ENCODE measurements at places on chromosomes 12 and 14.
A peak's percentile ranks its signal among the peaks of the same experiment; 100 is the strongest.

DNA sequence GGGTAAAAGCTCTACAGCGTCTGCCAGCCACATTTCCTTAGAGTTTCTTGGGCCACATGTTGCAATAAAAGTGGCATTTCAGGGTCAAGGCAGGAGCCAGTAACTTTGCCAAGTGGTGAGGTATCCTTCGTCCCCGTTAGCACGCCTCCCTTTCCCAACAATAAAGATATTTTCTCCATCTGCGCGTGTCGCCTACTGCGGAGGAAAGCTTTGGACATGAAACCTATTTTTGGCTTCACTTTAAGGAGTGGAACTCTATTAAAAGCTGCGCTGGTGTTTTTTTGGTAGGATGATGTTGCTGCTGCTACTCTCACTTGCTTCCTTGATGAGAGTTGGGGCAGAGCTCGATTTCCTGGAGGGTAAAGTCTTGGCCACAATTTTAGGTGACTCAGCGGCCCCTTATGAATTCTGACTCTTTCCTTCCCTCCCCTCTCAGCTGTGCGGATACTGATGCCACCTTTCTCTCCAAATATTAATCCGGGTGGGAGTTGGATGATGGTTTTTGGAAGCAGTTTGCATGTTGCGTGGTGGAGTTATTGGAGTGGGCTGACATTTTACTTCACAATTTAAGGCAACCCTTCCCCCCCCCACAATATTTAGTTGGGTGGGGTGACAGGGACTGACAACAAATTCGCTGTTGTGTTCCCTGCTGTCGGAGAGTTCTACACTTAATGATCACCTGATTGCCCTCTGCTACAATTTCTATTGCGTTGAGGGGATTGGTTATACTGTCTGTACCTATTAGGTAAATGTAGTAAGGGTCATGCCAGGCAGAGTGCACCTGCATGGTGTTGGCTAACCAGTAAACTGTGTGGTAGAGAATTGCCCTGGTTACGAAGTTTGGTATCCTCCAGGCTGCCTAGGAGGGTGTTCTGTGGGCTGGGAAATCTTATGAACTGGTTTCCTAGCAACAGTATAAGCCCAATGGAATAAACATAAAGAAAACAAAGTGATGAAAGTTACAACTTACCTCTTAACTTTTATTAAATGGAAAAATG is 1.1 kb downstream of the CCDC91 start:
- no peak for DNase-seq
- no peaks in the 10 kb centered on the region for H3K27me3 ChIP-seq

DNA sequence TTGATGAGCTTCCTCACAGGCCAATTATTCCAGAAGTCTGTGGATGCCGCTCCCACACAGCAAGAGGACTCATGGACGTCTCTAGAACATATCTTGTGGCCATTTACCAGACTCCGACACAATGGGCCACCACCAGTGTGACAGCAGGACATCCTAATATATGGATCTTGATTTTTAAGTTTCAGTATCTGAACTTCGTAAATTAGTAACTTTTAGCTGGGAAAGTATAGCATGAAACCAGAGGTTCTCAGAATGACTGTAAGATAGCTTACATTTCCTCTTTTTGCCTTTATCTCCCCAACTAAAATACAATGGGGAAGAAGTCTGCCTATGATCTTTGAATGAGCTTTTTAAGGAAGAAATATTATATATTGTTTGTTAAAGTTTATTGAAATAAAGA is 87.0 kb downstream of the DNAI7 start:
- DNase-seq, result no peak
- H3K4me1 ChIP-seq, result no peaks in the 10 kb centered on the region
- no peaks in the 10 kb centered on the region for H3K36me3 ChIP-seq
- H3K27me3 ChIP-seq, result no peaks in the 10 kb centered on the region

GRCh38 chr12:124523071-124523470 is 44.3 kb downstream of the NCOR2 start:
- no peaks in the 10 kb centered on the region for H3K27me3 ChIP-seq
- no peaks in the 10 kb centered on the region for H3K36me3 ChIP-seq
- no peak for DNase-seq
- H3K4me3 ChIP-seq, result no peak overlapping the region
- H3K27ac ChIP-seq, result no peak overlapping the region

DNA sequence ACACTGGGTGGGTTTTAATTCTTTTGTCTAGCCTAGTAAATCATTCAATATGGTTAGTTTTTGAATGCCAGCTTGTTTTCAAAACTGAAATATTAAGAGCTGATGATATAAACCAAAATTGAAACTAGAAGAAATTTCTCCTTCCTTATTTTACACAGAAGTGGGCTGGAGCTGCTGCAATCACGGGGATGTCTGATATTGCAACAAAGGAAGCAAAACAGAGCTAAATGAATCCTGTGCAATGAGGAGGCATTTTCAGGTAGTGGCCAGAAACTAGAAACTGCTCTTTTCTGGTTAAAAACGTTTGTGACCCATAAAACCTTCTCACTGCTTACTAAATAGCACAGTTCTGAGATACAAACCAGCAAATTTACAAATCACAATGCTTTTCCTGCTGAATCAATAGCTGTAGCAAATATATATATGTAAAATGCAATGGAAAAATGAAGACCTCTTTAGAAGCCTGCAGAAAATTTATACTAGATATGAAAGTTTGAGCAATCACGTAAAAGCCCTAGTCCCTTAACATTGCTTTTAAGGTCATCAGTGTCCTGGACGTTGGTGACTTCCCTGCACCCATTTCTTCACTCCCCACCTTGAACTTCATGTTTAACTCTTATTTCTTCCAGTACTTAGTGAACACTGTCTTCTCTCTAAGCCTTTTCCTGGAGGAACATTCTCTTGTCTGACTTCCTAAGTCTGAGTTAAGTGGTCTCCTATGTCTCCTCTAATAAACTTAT is 15.9 kb upstream of the LRRK2 start:
- DNase-seq, result no peak
- H3K36me3 ChIP-seq, result no peaks in the 10 kb centered on the region
- no peak overlapping the region for H3K27ac ChIP-seq
- H3K4me1 ChIP-seq, result no peaks in the 10 kb centered on the region

DNA sequence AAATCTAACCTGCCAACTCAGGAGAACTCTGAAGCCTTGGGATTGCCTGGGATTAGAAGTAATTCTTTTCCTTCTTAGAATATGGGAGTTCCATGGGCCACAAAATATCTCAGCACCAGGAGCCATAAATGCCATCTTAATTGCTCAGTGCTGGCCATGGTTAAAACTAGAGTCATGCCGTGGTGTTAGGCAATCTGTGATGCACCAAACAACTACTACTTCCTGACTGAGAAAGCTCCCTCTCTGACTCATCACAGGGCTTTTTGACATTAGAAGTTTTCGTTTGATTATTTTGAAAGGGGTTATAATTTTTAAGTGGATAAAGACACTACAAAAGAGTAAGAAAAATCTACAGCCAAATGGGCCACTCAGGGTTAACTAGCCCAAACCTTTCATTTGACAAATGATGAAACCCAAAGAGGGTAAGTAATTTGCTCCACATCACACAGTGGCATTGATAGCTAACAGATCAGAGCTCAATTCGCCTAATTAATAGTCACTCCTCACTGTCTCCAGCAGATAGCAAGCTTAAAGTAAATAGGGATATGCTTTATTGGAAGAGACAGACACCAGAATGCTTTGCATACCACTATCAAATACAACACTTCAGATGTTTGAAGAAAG is 377.3 kb downstream of the EMP1 start:
- no peaks in the 10 kb centered on the region for H3K4me1 ChIP-seq
- H3K27ac ChIP-seq, result no peak overlapping the region
- H3K27me3 ChIP-seq, result no peaks in the 10 kb centered on the region

DNA sequence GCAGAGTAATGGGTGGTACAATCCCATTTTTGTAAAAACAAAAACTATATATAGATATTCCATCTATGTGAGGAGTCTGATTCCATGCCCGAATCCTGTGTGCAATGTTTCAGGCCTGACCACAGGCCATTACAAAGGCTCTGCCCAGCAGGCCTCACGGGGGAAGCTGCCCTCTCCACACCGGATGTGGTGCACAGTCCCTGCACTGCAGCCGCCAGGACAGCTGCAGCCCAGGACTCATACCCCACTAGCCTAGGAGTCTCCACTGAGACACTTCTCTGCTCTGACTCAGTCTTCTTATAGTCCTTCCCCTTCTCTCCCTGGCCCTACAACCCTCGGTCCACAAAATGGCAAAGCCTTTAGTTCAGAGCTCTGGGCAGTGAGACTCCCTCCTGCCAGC is 190.4 kb downstream of the PPM1H start:
- H3K4me1 ChIP-seq, result peaks cover 6% of the 10 kb centered on the region
- DNase-seq, result no peak
- no peaks in the 10 kb centered on the region for H3K36me3 ChIP-seq
- H3K4me3 ChIP-seq, result no peak overlapping the region

GRCh38 chr12:104568487-104568868 is 111.7 kb downstream of the CHST11 start:
- no peak for DNase-seq
- no peaks in the 10 kb centered on the region for H3K4me1 ChIP-seq
- H3K36me3 ChIP-seq, result no peaks in the 10 kb centered on the region

GRCh38 chr12:31004666-31005065 is 69.0 kb upstream of the DDX11 start:
- no peaks in the 10 kb centered on the region for H3K36me3 ChIP-seq
- no peaks in the 10 kb centered on the region for H3K27me3 ChIP-seq
- DNase-seq, result no peak

- DNase-seq, result no peak
- no peaks in the 10 kb centered on the region for H3K36me3 ChIP-seq
- H3K27me3 ChIP-seq, result no peaks in the 10 kb centered on the region
These were observed 131.9 kb downstream of the SMOC1 start for GRCh38 chr14:70011098-70011497.

DNA sequence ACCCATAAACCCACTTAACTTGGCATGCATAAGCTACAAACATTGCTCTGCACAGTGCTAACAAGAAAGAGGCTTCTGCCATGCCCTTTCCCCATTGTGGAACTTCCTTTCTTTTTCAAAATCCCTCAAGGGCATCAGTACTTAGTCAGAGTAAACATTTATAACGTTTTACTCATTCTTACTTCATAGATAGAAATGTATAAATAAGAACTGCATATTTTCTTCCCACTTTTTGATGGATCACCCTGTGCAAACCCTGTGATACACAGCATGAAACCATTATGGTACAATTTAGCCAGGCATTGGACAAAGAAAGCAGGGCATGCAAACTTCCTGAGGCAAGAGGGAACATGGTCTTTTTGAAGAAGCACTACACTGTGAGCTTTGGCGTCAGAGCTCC is 113.8 kb upstream of the FOXG1 start:
- no peak overlapping the region for H3K27ac ChIP-seq
- H3K27me3 ChIP-seq, result no peaks in the 10 kb centered on the region
- H3K4me1 ChIP-seq, result no peaks in the 10 kb centered on the region
- no peaks in the 10 kb centered on the region for H3K36me3 ChIP-seq

- no peaks in the 10 kb centered on the region for H3K27me3 ChIP-seq
- DNase-seq, result peak; percentile 80
- H3K4me1 ChIP-seq, result peaks cover 31% of the 10 kb centered on the region
- no peaks in the 10 kb centered on the region for H3K36me3 ChIP-seq
These were observed 804 bp downstream of the GAPDH start for GRCh38 chr12:6534945-6535696.

GRCh38 chr14:24213866-24214662 is 776 bp upstream of the CHMP4A start:
- H3K27me3 ChIP-seq, result no peaks in the 10 kb centered on the region
- peak overlapping the region; percentile 99 for H3K27ac ChIP-seq
- peaks cover 13% of the 10 kb centered on the region for H3K4me1 ChIP-seq
- no peak for DNase-seq
- no peak overlapping the region for H3K4me3 ChIP-seq
- no peaks in the 10 kb centered on the region for H3K36me3 ChIP-seq

DNA sequence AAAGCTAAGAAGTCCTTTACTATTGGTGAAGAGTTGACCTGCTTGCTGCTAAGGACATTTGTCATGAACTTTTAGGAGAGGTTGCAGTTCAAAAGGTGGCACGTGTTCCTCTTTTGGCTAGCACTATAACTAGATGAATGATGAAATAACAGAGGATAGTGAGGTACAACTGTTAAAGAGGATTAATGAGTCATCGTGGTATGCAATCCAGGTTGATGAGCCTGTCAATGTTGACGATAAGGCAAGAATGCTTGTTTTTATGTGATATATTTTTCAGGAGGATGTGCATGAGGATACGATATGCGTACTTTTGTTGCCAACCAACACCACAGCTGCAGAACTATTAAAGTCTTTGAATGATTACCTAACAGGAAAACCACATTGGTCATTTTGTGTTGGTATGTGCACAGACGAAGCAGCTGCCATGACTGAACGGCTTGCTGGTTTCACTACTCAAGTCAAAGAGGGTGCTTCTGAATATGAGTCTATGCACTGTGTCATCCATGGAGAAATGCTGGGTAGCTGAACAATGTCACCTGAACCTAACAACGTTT is 10.6 kb downstream of the CEP128 start:
- no peak overlapping the region for H3K4me3 ChIP-seq
- no peaks in the 10 kb centered on the region for H3K27me3 ChIP-seq
- DNase-seq, result no peak
- H3K27ac ChIP-seq, result no peak overlapping the region
- H3K4me1 ChIP-seq, result no peaks in the 10 kb centered on the region

- no peak for DNase-seq
- no peak overlapping the region for H3K4me3 ChIP-seq
- H3K4me1 ChIP-seq, result peaks cover 4% of the 10 kb centered on the region
- H3K36me3 ChIP-seq, result no peaks in the 10 kb centered on the region
- H3K27me3 ChIP-seq, result no peaks in the 10 kb centered on the region
- H3K27ac ChIP-seq, result no peak overlapping the region
These were observed 52.1 kb downstream of the VWF start for GRCh38 chr12:6072302-6072752.

DNA sequence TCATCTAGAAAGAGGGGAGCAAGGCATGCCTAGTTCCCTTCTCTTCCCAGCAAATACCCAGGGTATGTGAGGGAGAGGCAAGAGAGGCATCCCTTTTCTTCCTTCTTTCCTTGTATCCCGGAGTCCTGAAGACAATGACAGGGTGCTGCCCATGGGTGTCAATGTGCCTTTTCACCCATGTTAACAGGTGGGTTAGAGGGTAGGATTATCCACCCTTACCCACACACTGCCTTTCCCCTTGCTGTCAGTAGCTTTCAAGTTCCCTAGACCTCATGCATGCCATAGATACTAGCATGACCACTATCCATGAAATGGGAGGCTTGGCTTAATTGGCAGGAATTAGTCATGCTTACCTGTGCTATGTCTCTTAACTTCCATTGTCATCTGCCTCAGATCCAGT is 36.3 kb upstream of the PCNX1 start:
- no peaks in the 10 kb centered on the region for H3K27me3 ChIP-seq
- H3K4me1 ChIP-seq, result no peaks in the 10 kb centered on the region
- no peak overlapping the region for H3K27ac ChIP-seq

DNA sequence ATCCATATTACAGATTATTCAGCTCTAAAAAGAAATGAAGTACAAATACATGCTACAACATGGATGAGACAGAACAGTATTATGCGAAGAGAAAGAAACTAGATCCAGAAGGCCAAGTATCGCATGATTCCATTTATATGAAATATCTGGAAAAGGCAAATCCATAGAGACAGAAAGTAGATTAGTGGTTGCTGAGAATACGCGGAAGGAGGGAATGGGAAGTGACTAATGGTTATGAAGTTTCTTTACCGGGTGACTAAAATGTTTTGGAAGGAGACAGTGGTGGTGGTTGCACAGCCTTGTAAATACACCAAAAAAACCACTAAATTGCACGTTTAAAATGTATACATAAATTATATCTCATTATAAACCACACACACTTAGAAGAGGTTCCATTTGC is 12.5 kb downstream of the PRDM4 start:
- no peak for DNase-seq
- no peak overlapping the region for H3K27ac ChIP-seq
- no peak overlapping the region for H3K4me3 ChIP-seq
- peaks cover 5% of the 10 kb centered on the region for H3K36me3 ChIP-seq

Data from hepatocyte (in vitro differentiated cells).